ENCODE measurements at places on chromosomes 1 and 21.
A peak's percentile ranks its signal among the peaks of the same experiment; 100 is the strongest.

GRCh38 chr1:27567146-27567526 is 36.8 kb downstream of the AHDC1 start:
- no peak for DNase-seq

GRCh38 chr1:168509875-168510791 is 33.7 kb downstream of the XCL2 start:
- DNase-seq = no peak

DNA sequence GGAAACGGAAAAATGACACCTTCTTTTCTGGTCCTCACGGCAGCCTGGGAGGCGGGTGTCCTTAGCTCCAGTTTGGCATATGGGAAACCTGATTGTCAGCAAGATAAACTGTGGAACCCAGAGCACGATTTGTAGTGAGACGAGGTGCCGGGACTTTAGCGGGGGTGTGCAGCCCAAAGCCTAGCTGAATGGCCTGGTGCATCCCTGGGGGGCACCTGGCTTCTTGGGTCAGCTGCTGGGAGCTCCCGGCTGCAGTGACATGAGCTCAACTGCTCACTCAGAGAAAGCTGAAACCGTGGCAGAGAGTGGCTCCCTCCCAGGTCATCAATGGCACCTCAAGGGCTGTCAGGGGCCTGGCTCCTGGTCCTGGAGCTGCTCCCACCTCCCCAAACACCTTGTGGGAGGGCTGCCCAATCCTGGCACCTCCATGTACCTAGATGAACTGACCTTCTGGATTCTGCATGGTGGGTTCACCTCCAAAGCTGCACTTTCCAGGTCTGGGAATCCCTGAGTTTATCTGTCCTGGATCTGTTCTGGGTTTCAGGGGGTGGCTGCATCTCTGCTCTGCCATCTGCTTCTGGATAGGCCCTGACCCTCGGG is 260.5 kb downstream of the MATN1 start:
- DNase-seq = no peak

GRCh38 chr1:103160281-103160680 is 52.0 kb upstream of the COL11A1 start:
- no peak for DNase-seq

DNA sequence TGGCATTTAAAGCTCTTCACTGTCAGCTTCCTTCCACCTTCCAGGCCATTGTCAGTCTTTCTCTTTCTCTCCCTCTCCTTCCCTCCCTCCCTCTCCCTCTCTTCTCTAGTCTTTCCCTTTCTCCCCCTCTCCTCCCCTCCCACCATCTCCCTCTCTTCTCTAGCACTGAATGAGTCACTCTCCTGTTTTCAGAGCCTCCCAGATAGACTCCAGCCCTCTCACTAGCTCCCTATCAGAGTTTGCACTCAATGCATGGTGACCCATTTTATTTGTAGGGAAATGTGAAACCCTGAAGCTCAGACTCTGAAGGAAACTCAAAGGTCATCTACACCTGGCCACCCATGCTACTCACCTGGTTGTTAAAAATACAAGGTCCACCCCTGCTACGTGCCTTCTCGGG is 4.4 kb upstream of the MATN1 start:
- DNase-seq = no peak

- DNase-seq = no peak
Measured at GRCh38 chr1:107877092-107877491, 87.9 kb downstream of the VAV3 start.

GRCh38 chr1:76232666-76233065 is 158.1 kb downstream of the ST6GALNAC3 start:
- DNase-seq = no peak

DNA sequence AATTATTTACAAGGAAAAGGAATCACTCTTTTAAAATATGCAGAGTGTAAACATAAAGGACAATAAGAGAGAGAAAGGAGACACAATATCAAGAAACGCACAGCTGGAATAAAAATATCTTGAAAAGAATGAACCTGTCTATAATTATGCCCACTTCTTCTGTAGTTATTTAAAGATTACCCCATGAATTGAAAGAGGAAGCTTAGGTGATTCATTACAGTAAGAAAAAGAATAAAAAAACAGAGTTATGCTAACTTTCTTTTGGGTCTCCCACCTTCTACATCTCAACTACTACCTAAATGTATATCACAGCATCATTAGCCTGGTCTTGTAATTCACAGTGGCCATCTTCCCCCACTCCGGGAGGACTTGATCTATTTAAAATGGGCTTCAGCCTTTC is 182.1 kb downstream of the MRPL39 start:
- no peak for DNase-seq

DNA sequence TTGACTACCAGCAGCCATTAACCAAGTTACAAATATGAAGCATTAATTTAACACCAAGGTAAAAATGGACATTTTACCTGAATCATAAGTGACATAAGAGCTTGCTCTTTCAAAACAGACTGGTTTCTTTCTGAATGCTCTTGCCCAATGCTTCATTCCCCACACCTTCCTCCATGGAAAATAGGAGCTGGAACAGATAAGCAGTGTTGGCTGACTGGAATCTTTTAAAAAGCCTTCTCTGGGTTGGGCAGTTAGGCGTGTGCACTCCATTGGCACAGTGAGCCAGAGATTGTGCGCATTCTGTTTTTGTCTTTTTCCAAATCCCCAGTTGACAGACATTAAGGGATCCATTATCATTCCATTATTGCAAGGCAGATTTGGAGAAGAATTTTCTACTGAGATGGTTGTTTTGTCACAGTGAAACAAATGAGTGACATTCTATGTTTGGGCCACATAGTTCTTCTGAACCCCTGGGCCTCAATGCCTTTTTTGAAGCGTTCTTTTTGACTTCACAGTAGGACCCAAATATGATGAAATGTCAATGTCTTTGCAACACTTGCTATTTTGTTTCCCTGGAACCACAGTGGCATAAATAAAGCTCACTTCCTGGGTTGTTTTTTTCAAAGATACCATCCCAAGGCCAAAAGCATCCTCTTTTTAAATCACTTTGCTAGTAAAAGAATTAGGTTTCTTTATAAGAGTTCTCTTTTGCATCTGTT is 32.3 kb downstream of the LRRC8B start:
- DNase-seq = no peak

- DNase-seq = no peak
Measured at GRCh38 chr1:51219022-51219421, 17.1 kb upstream of the RNF11 start.

DNA sequence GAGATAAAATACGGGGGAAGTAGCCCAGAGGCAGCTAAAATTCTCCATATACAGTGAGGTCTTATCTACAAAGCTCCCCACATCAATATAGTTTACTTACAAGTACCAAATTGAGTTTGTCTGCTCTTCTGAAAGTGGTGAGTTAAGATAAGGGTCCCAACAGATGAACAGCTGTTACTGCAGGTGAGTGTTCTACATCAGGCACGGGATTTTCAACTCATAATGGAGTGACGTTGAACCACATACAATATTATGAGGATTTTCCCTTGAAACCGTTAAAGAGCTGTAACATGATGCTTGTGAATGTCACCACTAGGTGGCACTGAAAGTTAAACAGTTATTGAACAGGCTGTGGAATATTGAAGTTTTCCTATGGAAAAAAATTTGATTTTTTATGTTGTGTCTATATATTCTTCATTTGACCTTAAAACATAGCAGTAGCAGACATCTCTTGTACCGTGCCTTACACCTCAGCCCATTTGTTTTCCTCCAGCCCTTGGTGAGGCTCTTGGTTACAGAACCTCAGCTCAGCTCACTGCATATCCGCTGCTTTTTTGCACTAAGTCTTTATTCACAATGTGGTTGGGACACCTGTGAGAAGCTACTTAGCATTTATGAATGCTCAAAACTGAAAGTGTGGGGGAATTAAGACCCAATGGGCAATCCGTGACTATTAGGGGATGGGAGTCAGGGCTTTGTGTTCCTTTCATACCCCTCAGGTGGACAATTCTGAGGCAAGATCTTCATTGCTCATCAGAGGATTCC is 23.2 kb downstream of the CD1D start:
- peak; percentile 23 for DNase-seq

DNA sequence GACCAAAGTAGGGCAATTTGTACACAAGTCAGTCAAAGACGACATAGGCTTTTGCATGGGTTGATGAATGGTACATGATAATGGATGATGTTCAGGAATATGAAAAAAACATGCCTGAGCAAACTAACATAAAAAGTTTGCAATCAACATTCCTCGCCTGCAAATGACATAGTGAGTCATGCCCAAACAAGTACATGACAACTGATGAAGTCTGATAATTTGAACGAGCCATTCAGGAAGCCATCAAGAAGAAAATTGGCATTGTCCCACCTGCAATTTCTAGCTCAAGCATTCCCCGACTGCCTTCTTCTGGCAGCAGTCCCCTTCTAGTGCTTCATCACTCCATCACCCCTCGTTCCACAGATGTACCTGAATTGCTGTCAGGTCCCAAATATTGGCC is 118.4 kb upstream of the NR5A2 start:
- DNase-seq = no peak

DNA sequence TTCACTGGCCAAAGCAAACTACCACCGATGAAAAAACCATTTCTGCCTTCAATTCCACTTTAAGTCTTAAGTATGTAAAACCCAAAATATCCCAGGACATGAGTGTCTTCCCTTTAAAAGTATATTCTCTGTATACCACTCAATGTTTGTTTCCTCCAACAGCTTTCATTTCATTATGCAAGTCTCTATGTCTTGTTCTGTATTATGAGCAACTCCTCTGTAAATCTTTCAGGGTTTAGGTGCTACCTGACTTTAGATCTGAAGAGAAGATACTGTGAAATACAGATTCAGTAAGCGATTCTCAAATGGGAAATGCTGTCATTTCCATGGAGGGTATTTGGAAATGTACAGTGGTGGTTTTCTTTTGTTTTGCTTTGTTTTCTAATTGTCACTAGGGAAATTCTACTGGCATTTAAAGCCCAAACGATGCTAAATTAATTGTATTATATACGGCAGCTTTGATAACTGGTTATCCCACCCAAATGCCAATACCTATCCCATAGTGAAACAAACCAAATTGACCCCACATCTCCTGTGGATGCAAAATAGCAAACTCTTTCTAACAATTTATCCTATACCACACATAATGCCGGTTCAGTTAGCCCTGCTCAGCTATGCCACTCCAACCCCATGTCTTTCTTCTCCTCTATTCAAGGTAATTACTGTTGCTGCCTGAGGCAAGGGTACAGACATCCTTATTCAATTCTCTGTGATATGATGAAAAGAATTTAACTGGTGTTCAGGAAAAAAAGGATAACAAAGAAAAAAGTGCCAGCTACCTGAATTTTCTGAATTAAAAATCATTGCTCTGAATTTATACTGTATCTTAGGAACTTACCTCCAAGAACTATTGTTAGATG is 182.8 kb downstream of the EIF4G3 start:
- DNase-seq = no peak

- DNase-seq = no peak
Measured at GRCh38 chr1:43253173-43253572, 16.6 kb upstream of the TMEM125 start.

DNA sequence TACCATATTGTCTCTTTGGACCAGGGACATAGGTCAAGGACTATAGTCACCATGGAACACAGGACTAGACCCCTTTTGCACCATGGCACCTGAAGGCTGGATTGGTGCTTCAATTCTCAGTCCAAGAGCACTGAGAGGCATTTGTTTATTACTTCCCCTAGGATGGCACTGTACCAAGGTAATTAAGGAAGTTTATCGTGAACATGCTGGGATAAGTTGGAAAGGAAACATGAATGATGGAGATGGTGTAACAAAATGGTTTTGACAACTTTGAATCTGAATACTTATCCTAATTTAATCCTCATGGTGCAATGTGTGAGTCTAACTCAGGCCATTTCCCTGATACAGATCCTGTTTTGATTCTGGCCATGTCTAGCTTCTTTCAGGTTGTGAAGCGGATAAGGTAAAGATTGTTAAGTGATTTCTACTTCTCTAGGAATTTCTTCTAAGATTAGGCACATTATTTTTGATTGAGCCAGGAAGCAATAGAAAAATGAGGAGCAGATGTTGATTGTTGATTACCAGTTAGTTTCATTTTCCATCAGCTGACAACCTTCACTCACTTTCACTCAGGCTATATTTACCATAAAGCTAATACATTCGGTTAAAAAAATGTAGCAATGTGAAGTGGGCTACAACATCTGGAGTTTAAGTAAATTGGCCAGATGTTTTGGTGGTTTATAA is 37.3 kb upstream of the SIPA1L2 start:
- no peak for DNase-seq

DNA sequence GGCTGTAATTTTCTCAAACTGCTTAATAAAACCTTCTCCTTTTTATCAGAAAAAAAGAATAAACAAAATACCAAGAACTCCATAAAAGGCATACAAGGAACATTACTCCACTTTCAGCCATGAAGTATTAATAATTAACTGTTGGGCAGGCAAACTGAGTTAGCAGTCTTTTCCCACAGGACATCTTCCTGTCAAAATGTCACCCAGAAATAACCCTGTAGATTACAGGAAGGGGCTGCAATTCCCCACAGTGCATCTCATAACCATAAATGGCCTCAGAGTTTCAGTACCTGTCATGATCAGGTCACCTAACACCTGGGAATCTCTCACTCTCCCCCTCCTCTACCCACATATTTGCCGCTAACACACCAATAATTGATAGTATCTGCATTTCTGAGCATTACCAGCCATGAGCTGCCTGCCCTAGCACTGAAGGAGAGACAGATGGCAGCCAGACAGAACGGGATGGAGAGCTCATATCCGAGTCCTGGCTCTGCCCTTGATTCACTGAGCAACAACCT is 475.0 kb downstream of the SMYD3 start:
- DNase-seq = no peak

DNA sequence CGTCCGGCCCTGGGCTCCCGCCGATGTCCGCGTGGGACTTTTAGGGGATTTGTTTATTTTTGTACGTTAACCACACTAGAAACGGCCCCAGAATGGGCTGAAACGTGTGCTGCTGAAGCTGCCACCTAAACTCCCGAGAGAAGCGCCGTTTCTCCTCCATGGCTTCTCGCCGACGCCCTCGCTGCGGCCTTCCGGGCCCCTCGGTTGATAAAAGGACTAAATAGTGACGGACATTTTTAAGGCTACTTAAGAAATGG is 678 bp upstream of the PTTG1IP start:
- DNase-seq = peak; percentile 36

DNA sequence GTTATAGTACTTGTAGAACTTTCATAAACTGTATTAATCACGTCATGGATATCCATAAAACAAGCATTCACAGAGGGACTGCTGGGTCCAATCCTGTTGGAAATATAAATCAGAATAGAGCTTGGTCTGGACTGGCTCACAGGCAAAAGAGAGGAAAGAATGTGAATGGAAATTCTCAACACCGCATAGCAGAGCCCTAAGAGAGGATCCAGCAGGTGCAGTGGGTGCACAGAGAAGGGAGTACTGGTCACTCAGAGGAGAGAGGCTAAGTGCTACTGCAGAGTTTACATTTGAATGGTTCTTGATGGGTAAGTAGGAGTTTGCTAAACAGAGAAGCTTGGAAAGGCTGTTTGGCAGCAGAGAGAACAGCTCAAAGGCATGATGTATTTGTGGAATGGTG is 231.7 kb downstream of the PAPPA2 start:
- DNase-seq = no peak

GRCh38 chr1:192632641-192633532 is 3.1 kb upstream of the RGS13 start:
- DNase-seq = no peak

GRCh38 chr1:234613128-234613875 is 3.3 kb upstream of the IRF2BP2 start:
- DNase-seq = peak; percentile 17
